Gastroesophageal sphincter (tissue), 4 donors: ENCODE measurements at places on chromosomes 16 and 17.

DNA sequence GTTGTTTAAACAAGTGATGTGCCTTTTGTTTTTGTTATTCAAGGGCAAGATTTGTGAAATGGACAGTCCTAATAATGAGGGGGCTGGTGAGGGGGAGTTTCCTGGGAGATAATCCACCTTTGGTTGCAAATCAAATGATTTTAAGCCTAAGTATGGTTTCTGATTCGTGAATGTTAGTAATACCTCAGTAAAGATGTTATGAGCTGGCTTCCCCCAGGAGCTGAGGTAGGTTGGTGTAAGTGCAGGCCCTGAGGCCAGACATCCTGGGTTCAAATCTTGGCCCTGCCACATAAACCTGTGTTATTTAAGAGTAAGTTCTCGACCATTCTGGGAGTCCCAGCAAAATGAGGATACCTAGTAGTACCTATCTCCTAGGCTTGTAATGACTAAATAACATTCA is 1.5 kb downstream of the SNX29 start:
- no peak for ATAC-seq

DNA sequence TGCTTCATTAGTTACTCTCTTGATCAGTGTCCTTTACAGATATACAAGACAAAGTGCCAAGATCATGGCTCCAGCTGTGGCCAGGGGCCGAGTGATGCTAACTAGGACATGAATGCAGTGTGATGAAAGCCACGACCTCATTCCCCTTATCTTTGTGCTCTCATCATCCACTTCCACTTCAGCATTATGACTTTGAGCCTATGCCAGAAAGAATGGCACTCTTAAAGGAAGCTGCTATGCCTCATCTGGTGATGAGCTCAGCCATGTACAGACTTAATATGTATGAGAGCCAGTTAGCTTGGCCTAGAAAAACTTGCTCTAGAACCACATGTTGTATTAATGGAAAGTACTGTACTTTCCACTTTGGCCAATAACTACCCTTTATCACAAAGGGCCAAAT is 179.1 kb downstream of the TOX3 start:
- ATAC-seq = no peak

GRCh38 chr16:67490335-67491096 is 7.2 kb upstream of the AGRP start:
- ATAC-seq = no peak

GRCh38 chr16:17964196-17964595 is 372.3 kb downstream of the NPIPA8 start:
- ATAC-seq = no peak

- no peak for ATAC-seq
Observed at GRCh38 chr17:61669522-61669921, 78.5 kb upstream of the NACA2 start.

GRCh38 chr16:56593573-56594291 is 4.4 kb downstream of the MT3 start:
- no peak for ATAC-seq
